ENCODE measurements at places on chromosomes 1 and 21.

GRCh38 chr1:162951553-162952315 is 90.8 kb upstream of the CCDC190 start:
- no peak for DNase-seq

DNA sequence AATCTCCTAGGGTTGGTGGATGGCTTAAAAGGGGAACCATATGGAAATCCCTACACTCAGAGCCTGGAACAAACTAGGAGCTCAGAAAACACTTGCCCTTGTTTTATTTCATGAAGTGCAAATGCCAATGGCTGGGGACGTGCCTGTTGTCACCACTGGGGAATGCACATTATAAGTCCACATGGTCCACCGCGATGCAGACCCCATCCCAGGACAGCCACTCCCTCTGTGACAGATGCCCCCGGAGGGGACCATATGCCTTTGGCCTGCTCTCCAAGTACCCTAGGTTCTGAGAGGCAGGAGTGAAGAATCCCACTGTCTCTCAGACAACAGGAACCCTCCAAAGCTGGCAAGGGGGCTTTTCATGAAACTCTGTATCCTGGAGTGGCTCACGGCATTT is 42.3 kb downstream of the LRP8 start:
- no peak for DNase-seq

GRCh38 chr1:59125676-59126320 is 171.1 kb upstream of the FGGY start:
- no peak for DNase-seq

DNA sequence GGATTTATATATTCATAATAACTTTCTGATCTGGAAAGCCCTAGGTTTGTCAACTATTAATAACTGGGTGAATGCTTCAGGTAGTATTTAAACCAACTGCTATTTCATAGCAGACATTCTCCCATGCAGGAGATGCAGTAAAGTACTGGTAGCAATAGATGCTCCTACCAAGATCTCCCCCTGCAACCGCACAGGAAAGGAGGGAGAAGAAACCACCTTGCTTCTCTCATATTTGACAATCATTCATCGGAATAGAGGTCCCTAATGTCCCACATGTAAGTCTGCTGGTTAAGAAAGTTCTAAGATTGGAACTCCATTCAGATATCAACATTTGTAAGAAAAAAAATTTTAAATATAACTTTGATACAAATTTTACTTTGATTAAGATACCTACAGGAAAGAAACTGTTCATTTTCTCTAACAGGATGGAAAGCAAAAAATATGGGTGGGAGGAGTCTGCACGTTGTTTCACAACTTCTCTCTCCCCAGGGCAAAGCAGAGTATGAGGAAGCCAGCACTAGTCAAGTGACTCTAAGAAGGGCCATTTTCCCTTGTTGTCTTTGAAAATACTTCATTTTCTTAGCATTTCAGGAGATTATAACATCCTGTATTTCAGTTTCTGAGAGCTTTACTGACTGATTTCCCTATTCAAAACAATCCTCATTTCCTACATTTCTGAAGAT is at the start of gene PYHIN1:
TSS of gene PYHIN1 (plus strand) at position 498 of the 683 bp plus-strand sequence. CDS start 5,359 bp downstream, outside the sequence.
- DNase-seq, result no peak

DNA sequence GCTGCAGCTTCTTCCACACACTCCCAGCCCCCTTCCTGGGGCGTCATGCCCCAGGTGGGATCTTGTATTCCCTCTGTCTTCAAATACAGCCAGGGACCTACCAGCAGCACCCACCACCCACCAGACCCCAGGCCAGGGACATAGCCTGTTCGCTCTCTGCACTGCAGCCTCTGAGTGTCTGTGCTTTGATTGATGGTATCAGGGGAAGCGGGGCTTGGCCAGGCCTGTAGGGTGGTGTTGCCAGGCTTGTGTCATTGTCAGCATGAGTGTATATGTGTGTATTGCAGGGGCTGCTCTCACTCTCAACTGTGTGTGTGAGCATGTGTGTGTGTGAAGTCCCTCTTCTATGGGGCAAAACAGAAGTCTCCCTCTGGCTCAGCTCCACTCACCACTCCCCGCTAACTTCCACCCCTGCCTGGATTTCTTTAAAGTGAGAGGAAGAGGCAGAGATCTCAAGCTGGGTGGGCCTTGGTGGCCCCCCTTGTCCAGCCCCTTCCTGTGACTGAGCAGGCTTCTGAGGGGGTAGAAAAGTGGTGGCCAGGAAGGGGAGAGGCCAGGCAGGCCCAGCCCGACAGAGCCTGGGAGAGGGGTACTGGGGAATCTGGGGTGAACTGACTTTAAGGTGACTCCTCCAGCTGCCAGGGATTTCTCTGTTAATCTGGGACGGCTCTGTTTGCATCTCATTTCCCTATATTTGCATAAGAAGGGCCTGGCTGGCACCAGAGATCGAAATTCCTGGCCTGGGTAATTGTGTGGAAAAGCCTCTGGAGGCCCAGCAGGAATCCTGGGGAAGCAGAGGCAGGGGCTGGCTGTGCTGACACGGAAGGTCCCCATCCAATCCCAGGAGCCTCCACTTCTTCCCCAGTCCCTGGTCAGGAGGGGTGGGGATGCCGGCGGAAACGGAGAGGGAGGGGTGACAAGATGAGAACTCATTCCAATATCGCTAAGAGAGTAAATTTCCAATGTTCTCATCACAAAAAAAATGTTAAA is 18.6 kb upstream of the ADGRB2 start:
- no peak for DNase-seq

- no peak for DNase-seq
Observed at GRCh38 chr1:215958841-215959240, 391.7 kb downstream of the KCTD3 start.

- no peak for DNase-seq
Observed at GRCh38 chr1:23278717-23279116, 61.4 kb upstream of the HTR1D start.

DNA sequence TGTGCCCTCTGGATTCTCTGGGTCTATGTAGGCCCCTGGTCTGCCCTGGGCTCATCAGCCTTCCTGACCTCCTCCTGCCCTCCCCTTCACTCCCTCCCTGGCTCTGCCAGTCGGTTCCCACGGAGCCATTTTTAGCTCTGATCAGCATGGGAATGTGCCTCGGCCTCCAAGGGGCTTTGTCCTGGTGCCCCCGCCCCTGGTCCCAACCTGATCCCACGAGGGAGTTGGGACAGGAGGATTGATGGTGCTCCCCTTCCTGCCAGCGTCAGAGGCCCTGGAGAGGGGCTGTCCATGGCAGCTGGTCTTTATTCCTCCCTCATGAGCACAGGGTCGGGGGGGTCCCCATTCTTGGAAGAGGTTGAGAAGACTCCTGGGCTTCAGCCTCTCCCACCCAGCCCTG is 24.9 kb downstream of the ETNK2 start:
- no peak for DNase-seq

- no peak for DNase-seq
Observed at GRCh38 chr21:31397939-31398338, 53.9 kb upstream of the TIAM1 start.

- DNase-seq, result no peak
Observed at GRCh38 chr1:156584813-156585212, 5.3 kb downstream of the TTC24 start.

DNA sequence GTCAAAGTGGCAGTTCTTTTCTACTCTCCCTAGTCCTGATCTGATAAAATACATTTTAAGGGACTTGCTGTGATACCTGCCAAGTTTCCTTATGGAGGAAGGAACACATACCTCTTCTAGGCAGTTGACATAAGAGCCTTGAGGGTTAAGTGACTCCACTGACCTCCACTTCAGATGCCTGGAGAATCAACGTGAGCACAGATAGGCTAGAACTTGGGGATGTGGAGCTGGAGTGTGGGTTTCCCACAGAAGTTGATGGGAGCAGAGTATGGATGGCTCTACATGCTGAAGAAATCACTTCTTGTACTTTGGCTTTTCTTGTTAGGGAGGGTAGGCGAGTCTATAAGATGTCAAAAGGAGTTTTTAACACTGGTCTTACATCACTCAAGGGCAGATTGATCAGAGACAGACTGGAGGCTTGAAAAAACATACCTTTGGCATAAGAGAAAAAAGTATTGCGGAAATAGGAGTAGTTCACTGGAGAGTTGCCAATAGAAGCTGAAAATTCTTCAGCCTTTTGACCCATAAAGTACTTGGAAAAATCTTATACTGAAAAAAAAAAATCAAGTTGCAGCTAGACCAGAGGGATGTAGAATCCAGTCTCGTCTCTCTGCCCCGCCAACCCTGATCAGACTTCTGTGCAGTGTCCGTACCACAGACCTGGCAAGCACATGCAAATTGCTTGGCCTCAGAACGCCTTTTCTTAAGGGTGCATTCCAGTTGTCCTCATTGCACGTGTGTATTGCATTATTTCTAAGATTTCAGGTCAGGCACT is 5.5 kb downstream of the RHOU start:
- DNase-seq, result no peak

DNA sequence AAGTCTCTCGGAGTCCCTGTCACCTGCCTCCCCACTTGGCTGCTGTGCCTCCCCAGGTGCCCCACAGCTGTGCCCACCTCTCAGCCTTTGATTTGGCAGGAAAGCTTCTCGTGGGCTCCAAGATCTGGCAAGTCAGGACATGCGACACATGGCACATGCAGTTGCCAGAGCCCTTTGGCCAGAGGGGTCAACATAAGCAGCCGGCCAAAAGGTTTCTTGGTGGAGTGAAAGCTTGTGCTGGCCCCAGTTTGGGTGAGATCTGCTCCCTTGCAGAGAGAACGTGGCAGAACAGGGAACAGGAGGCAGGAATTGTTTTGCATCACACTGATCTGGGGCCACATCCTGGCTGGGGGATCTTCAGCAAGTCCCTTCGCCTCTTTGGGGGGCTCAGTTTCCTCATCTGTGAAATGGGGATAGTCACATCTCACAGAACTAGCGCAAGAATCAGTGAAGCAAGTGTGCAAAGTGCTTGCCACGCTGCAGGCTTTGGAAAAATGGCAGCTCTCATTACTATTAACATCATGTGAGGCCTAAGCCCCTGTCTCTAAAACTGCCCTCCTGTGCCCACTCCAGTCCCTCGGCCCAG is 232.6 kb downstream of the TRABD2B start:
- peak; percentile 47 for DNase-seq

DNA sequence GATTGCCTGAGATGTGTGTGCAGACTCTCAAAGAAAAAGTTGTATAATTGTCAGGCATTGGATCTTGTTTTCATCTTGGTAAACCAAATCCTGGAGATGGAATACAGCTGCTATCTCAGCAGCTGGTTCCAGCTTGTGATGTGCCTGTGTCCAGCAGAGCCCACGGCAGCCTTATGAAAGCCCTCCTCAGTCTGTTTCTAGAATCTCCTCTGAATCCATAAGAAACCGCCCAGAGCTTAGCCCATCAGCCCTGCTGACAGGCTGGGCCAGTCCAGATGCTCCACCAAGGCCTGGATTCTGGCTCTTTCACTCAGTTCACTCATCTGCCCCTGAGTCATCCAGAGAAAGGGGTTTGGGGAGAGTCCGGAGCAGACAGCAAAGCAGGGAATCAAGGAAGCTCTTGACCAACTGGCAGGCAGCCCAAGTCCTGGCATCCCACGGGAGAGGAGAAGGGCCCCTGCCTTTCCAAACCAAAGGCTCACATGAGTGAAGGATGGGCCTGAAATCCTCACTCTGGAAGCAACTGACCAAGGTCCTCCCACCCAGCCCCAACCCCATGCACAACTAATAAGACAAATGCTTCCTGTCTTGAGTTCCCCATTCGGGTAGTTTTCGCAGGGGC is 45.7 kb downstream of the NAV1 start:
- no peak for DNase-seq

DNA sequence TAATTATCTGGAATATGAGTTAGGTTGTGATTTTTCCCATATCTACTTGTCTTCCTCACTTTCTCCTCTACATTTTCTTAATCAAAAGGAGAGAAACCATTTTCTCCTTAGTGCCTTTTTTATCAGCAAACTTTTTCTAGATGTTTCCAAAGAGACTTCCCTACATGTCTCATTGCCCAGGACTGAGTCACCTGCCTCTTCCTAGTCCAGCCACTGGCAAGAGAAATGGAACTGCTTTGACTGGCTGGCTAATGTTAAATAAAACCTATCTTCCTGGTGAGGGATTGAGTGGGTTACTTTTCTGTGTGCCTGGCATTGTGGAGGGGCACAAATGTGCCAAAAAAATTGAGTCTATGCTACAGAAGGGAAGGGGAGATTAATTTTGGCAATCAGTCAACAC is 52.1 kb upstream of the CD5L start:
- no peak for DNase-seq

DNA sequence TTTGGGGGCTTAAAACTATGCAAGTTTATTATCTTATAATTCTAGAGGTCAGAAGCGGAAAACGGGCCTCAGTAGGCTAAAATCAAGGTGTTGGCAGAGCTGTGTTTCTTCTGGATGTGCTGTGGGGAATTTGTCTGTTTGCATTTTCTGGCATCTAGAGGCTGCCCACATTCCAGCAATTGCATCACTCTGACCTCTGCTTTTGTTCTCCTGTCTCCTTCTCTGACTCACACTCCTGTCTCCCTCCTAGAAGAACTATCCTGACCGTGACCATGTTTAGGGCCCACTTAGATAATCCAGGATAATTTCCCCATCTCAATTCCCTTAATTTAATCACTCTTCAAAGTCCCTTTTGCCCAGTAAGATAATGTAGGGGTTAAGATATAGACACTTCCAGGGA is 127.4 kb upstream of the DEPDC1 start:
- DNase-seq, result no peak

DNA sequence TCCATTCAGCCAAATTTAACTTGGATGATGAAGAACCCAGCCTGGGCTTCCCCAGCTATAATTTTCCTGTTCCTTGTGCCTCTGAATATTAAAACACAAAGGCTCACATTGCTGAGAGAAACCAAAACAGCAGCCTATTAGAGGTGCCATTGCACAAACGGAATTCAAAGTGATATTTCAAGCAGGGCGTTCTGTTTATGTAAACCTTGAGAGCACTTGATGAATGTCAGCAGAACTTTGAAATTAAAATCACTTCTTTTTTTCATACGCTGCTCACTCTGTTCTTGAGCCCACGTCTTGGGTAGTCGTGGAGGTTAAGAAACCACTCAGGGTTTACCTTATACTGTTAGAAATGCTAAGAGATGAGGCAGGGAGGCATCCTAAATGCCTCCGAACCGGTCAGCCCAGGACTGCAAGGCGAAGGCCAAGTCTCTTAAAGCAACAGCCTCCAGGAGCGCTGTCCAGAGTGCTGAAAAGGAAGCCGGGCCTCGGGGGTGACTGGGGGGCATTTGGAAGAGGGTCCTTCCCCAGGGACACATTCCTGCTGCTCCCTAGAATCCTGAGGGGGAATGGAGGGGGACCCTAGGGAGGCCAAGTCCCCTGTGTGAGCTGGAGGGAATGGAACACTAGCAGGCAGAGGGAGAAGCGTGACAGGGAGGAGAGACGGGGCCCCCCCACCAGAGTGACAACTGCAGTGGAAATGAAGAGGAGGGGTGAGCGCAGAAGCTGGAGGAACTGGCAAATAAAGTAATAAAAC is 154.8 kb upstream of the VAMP3 start:
- peak; percentile 25 for DNase-seq

- DNase-seq, result no peak
Observed at GRCh38 chr1:170354246-170354645, 177.7 kb upstream of the GORAB start.

DNA sequence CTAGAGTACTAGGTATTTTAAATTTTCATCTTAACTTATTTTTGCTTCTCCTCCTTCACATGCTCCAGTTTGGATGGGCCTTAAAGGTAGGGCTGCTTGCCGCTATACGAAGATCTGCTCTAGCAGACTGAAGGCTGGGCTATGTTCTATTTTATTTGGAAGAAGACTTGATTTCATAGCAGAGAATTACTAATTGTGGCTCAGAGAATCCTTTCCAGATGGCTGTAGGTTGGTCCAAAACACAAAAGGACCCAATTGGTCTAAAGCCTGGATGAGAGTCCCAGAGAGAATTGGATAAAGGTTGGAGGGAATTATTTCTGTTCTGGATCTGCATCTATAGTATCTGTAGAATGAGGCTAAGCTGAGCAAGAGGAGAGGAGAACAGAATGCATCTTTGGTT is 719.4 kb upstream of the PTBP2 start:
- DNase-seq, result no peak

GRCh38 chr21:43782431-43783097 is 6.5 kb upstream of the CSTB start:
- DNase-seq, result no peak
